ENCODE measurements at places on chromosomes 6 and 20.

DNA sequence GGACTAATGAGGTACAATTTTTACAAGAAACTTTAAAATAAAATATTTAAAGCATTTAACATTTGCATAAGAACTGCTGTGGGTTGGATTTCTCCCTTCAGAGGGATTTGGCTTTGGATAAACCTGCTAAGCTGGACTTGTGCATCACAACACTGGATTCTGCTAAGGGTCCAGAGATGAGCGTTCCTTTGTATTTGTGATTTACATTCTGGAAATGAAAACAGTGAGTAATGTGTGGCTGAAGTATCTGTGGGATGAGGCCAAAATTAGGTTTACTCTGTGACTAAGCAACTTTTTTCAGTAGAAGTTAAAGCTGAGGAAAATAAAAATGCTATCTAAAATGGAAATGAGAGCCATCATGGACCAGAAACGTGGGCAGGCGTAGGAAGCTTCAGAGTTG, 494.3 kb downstream of the EPM2A start:
- no peak for DNase-seq

GRCh38 chr6:3754776-3755175, 3.3 kb upstream of the PXDC1 start:
- DNase-seq: no peak

DNA sequence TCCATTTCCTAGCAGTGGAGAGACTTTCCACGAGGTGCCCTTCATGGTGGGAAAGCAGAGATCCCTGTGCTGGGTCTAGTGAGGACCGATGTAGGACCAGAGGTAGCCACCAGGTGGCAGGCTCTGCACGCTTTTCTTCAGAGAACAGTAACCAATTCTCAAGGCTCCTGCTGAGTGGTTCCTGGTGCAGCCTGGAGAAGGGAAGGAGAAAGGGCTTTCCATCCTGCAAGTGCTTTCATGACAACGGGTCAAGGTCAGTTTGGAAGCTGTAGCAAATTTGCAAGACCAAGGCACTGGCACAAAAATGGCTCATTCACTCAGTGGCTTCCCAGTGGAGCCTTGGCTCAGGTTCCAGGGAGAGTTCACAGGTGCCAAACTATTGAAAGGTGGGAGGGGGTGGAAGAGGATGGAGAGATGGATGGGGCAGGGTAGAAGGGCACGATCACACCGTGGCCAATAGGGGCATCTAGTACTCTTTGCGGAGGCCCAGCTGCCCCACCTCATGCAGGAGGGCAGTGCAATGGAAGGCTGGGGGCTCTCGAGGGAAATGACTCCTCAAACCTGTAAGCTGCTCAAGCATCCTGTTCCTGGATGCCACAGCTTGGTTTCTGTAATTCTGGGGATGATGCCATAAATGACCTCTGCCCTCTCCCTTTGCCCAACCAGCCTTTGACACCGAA, 25.5 kb upstream of the KCNK16 start:
- DNase-seq: peak; percentile 95

DNA sequence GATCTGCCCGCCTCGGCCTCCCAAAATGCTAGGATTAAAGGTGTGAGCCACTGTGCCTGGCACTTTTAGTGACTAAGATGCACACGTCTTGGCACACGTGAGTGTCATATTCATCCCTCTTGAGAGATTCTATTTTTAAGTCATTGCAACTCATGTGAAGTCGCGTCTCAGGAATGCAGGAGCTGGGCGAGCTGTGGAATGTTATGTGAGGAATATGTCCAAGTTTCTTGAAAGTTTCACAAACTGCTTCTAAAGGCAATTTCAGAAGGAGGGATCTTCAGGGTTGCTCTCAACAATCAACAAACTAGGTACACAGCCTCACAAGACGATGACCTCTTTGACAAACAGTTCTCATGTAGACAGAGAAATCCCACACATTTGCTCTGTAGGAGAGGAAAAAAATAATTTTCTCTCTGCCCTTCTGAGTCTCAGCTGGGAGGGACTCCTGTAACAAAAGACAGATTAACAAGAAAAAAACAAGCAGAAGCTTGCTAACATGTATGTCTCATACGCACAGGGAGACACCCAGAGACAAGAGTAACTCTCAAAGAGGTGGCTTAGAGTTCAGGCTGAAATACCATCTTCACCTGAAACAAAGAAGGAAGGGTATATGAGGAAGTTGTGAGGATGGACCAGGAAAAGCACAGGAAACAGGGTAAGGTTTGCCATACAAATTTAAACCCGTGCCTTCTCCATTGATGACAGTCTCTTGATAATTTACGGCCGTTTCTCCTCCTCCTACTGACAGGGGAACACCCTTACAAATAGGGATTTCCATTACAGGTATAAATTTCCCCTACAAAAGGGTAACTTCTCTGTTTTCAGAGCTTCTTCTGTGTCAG, 45.3 kb upstream of the FAM50B start:
- no peak for DNase-seq

DNA sequence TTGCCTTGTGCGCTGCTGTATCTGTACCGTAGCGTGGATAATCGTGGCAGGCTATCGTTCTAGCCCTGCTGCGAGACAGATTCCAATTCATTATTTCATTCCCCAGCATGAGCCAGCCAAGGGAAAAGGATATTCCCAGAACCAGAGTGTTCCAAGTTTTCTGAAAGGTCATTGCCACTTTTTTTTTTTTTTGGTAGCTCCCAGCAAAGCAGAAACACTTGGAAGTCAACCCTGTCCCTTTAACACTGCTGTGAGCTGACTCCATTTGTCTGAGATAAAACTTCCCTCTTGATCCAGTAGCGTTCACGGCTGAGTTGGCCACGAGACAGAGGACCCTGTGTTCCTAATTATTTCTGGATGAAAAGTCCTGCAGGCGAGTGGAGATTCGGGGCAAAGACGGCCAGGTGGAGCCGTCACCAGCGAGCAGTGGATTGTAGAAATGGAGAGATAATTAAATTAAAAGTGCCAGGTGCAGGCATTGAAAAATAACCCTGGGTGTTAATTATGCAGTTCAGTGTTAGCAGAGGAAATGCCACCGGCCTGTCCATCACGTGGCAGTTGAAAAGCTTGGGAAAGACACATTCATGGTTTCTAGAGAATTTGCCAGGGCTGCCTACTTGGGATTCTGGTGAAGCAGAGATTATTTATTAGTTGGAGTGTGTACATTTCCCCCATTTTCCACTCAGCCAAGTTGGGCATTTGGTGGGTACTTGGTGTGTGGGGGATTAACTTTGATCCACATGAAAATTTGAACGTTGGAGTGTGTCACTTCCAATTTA, 164.2 kb downstream of the SLC24A3 start:
- DNase-seq: no peak

DNA sequence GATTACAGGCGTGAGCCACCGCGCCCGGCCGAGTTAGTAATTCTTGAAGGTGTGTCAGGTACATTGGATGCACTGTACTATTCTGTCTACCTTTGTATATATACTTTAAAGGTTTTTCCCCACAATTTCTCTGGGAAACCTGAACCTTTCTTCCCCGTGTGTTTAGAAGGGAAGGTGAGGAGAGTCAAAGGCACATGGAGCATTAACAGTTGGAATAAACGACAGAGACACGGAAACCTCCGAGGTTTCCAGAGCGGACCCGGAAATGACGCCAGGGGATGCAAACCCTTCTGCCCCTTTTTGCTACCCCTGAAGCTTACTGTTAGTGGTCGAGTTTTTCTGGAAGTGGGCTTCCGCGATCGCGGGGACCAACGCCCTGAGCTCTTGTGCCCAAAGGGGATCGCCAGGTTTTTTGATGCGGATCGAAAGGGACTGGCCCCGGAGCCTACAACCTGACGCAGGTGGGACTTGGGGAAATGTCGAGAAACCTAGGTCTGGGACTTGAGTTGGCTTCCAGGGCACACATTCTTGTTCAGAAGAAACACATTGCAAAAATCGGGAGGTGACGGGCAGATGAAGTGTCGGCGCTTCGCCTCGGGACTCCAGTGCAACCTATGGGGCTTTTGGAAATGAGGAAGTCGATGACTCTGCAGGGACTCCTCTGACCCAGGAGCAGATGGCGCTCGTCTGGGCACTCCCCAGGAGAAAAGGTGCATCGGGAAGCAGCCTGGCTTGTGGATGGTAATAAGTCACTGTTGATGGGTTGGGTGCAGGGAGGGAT, 218.2 kb downstream of the OR2B2 start:
- DNase-seq: no peak

DNA sequence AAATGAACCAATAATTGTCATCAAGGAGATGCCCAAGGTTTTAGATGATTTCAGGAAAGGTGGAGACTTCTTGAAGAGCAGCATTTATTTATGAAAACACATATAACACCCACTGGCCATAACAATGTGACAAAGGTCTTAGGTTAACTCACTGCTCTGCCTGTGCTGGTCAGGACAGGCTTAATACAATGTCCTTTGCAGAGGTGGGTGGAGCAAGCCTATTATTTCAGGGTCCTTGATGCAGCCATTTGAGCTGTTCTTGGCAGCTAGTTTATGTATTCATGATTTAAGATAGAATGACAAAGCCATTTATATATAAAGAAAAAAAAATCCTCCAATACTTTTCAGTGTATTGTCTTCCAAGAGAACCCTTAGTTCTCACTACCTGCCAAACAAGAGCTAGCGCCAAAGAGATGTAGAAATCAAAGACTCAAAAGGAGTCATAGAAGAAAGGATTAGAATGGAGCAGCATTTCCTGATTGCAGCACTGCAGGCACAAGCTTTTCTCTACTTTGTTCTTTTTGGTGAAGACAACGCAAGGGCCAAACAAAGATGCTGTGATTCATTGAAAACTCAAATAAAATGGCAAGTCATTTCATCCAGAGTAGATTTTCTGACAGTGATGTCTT, 124.3 kb upstream of the TSHZ2 start:
- DNase-seq: no peak

GRCh38 chr6:30037182-30037788, 23.8 kb upstream of the POLR1H start:
- no peak for DNase-seq

DNA sequence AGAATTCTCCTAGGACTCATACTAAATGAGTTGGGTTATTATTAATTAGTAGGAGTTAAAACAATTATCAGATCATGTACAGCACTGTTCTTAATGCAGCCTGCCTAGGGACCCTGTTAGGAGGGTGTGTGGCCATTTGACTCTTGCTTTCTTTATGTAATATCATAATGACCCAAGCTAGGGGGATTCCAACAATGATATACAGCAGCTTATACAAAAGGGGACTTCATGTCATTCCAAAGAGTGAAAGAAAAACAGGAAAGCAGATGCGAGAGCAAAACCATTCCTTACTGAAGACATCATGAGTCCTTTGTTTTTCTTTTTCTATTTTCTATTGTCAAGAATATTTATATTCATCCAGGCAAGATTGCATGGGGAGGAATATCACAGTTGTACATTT, 455.2 kb downstream of the PLCB1 start:
- DNase-seq: no peak

GRCh38 chr20:32538526-32538939, 46.6 kb downstream of the NOL4L start:
- no peak for DNase-seq

DNA sequence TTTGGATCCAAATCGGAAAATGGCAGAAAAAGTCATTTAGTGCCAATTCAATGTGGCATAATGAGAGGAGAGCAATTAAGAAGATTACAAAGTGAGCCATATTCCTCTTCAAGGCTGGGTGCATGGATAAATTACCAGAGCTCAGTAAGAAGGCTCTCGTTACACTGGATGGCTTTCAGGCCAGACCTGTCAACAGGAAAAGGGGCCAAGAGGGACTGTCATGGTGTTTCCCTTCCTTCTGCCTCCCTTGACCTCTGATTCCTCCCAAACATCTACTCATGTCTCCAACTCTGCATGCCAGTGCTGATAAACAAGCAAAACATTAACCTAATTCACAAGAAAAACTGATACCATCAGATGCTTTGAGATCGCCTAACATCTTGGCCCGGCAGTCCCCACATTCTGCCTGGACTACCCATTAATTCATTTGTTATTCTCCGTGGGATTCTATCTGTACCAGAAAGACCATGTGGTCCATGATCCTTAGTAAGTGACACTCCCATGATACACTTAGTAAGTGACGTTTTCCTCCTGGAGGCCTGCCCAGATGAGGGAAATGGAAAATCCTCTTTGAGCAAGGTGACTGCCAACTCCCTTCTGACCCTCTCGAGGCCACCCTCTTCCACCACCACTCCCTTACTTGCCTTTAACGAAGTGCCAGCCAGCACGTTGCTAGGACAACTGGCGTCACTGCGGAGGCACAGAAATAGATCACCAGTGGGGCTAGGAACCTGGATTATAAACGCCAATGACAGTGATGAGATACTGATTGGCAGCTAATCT, 239.2 kb downstream of the GMPR start:
- DNase-seq: no peak

- DNase-seq: no peak
These were observed 117.8 kb upstream of the CST7 start for GRCh38 chr20:24831232-24831631.

DNA sequence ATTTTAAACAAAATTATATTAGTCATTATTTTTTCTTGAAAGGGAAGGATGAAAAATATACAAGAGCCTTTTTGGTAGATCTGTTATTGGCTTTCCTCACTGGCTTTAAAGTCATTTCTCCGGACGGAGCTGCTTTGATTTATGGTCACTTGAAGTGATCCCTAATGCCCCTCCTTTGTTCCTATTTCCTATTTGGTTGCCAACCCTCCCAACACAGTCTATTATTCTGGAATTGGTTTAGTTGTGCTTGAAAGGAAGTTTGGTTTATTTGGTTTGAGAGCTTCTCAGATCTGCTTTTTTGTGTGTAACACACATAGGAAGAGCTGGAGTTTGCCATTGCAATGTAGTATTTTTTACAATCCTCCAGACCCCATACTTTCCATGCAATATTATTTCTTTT, 347.9 kb downstream of the RFPL4B start:
- DNase-seq: no peak

GRCh38 chr20:7744411-7744810, 195.8 kb downstream of the HAO1 start:
- DNase-seq: no peak

GRCh38 chr6:124961777-124962638, at the start of gene RNF217:
TSS of gene RNF217 (plus strand) at chr6:124962437. CDS start at chr6:124962545, 108 bp downstream.
- peak; percentile 52 for DNase-seq

- no peak for DNase-seq
These were observed 60.8 kb downstream of the CD40 start for GRCh38 chr20:46178891-46179290.

DNA sequence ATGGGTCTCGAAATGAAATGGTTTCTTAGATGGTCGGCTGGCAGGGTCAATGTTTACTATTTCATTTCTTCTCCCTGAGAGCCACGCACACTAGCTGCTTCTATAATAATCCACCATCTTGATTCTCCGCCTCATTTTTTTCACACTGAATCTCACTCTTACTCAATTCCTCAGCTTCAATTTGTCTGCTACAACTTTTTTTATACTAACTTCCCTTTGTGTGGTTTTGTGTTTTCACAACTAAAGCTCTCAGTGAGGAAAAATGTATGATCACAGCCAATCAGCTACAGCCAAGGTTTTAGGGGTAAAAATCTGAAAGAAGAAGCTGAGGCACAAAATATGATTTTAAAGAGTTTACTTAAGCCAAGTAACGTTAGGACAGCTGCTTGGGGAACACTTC, 1309.4 kb downstream of the EPHA7 start:
- no peak for DNase-seq

DNA sequence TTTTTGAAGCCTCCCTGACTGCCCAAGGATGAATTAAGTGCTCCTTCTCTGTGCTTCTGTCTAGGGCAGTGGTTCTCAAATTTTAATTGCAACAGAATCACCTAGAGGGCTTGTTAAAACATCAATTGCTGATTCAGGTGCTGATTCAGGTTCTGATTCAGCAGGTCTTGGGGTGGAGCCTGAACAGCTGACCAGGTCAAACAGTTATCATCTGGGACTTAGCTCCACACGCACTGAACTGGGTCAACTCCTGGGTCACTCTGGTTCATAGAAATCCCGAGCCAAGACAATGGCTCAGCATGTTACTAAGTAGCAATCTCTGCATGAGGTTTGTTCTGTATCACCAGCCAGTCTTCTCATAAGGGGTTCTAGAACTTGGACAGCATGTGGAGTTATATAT, 192.3 kb downstream of the GJA1 start:
- DNase-seq: no peak
